ENCODE measurements at places on chromosomes 1 and 21. TPM values are rescaled to one million over a fixed set of nuclear protein-coding genes. Genes with fewer than 3 reads are reported as not detected.
A peak's percentile ranks its signal among the peaks of the same experiment; 100 is the strongest.

GRCh38 chr1:44776730-44777068 is 1.4 kb downstream of the RPS8 start:
- peak overlapping the region; percentile 88 for H3K4me3 ChIP-seq
- peak overlapping the region; percentile 93 for H3K27ac ChIP-seq
- peaks cover 66% of the 10 kb centered on the region for H3K36me3 ChIP-seq
- H3K4me1 ChIP-seq = peaks cover 29% of the 10 kb centered on the region

DNA sequence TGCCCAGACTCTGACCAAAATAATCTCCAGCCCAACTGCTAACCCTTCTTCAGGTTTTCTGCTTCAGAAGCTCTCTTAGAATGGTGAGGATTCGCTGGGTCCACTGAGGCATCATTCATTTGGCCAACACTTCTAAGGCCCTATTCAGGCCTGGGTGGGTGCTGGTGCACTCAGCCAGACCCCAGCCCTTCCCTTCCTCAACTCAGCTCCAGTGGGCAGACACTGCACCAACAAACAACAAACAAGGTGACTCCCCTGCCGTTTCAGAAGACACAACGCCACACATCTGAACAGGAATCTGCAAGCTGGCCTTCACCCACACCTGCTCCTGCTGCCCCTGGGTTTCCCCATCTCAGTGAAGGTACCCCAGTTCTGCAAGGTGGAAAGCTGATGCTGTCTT is 6.0 kb downstream of the HEYL start:
- H3K4me3 ChIP-seq = no peak overlapping the region
- peaks cover 25% of the 10 kb centered on the region for H3K27me3 ChIP-seq
- peaks cover 28% of the 10 kb centered on the region for H3K4me1 ChIP-seq
- no peak for DNase-seq
- H3K27ac ChIP-seq = peak overlapping the region; percentile 2
- H3K36me3 ChIP-seq = no peaks in the 10 kb centered on the region

- H3K27me3 ChIP-seq = no peaks in the 10 kb centered on the region
- H3K4me1 ChIP-seq = no peaks in the 10 kb centered on the region
- H3K27ac ChIP-seq = no peak overlapping the region
- H3K36me3 ChIP-seq = no peaks in the 10 kb centered on the region
These were observed 19.2 kb upstream of the MTARC1 start for GRCh38 chr1:220767312-220768125.

DNA sequence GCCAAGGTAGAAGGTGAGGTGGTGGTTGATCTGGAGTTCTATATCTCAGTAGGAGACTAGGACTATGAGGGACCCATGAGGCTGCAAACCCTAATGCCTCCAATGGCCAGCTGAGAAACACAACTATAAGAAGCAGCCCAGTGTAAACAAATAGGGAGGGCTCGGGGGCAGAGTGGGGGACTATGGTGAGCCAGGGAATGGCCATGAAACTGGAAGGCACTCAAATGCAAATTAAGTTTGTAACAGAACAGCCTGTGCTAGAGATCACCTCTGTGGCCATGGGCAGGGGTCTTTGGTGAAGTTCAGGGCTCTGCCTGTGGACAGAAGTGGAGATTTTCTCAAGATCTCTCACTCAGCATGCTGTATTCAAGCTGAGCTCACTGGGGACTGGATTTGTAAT is 187.1 kb downstream of the GRIK3 start:
- H3K4me3 ChIP-seq = no peak overlapping the region
- H3K36me3 ChIP-seq = no peaks in the 10 kb centered on the region
- DNase-seq = no peak
- no peaks in the 10 kb centered on the region for H3K4me1 ChIP-seq
- H3K27ac ChIP-seq = no peak overlapping the region
- H3K27me3 ChIP-seq = peaks cover 3% of the 10 kb centered on the region

GRCh38 chr1:10726355-10726754 is 70.1 kb downstream of the CASZ1 start:
- H3K27me3 ChIP-seq = no peaks in the 10 kb centered on the region
- no peak for DNase-seq
- H3K36me3 ChIP-seq = no peaks in the 10 kb centered on the region
- H3K4me3 ChIP-seq = no peak overlapping the region
- no peak overlapping the region for H3K27ac ChIP-seq
- no peaks in the 10 kb centered on the region for H3K4me1 ChIP-seq

DNA sequence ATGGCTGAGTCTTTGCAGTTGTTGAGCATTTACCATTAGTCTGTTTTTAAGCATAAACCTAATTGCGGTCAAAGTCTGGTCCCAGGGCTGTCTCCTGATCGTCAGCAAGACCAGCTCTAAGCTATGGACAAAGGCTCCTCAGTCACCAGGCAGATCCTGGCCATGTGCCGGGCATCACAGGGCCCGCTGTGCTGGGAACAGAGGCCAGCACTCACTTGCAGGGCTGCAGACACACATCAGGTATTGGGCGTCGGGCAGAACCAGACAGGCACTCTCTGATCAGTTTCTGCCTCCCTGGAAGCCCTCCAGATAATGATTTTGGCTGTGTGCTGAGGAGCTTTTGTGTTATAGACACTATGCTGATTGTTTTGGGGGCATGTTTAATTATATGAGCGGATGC is 26.6 kb downstream of the TMEM51 start:
- no peak overlapping the region for H3K4me3 ChIP-seq
- H3K27me3 ChIP-seq = peaks cover 10% of the 10 kb centered on the region
- no peaks in the 10 kb centered on the region for H3K4me1 ChIP-seq
- H3K36me3 ChIP-seq = no peaks in the 10 kb centered on the region

- H3K4me3 ChIP-seq = no peak overlapping the region
- H3K27ac ChIP-seq = no peak overlapping the region
- DNase-seq = no peak
- no peaks in the 10 kb centered on the region for H3K36me3 ChIP-seq
These were observed 427.2 kb downstream of the KCNT2 start for GRCh38 chr1:196180847-196181593.

GRCh38 chr1:11518791-11519628 is 40.1 kb downstream of the DISP3 start:
- H3K27ac ChIP-seq = no peak overlapping the region
- H3K36me3 ChIP-seq = no peaks in the 10 kb centered on the region
- DNase-seq = no peak
- H3K27me3 ChIP-seq = no peaks in the 10 kb centered on the region
- H3K4me3 ChIP-seq = no peak overlapping the region

DNA sequence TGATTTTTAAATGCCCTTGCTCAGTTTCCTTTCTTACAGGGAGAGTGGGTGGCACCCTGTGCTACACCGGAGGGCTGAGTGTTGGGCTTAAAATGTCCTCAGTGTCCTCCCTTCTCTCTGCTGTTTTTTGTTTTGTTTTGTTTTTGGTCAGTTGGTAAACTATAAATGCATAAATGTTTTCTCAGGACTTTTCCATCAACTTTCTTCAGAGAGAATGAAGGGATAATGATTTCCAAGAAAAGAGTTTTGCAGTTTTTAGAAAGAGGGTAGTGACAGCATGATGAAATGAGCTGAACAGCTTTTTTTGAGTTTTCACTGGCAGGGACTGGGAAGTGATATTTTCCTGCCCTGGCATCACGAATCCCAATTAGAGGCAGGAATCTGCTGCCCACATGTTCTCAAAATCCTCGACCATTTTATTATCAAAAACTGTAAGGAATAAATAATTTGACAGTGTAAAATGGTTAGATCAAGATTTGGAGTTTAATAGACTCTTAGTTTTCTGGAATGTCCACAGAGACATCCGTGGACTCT is 15.2 kb downstream of the LAMC1 start:
- H3K4me3 ChIP-seq = no peak overlapping the region
- H3K36me3 ChIP-seq = no peaks in the 10 kb centered on the region
- no peak overlapping the region for H3K27ac ChIP-seq
- no peaks in the 10 kb centered on the region for H3K4me1 ChIP-seq
- H3K27me3 ChIP-seq = peaks cover 48% of the 10 kb centered on the region

GRCh38 chr1:206558794-206559671 is 51.7 kb downstream of the RASSF5 start:
- H3K27me3 ChIP-seq = no peaks in the 10 kb centered on the region
- H3K4me1 ChIP-seq = peaks cover 70% of the 10 kb centered on the region
- H3K4me3 ChIP-seq = peak overlapping the region; percentile 97
- H3K27ac ChIP-seq = peak overlapping the region; percentile 95
- no peak for DNase-seq

DNA sequence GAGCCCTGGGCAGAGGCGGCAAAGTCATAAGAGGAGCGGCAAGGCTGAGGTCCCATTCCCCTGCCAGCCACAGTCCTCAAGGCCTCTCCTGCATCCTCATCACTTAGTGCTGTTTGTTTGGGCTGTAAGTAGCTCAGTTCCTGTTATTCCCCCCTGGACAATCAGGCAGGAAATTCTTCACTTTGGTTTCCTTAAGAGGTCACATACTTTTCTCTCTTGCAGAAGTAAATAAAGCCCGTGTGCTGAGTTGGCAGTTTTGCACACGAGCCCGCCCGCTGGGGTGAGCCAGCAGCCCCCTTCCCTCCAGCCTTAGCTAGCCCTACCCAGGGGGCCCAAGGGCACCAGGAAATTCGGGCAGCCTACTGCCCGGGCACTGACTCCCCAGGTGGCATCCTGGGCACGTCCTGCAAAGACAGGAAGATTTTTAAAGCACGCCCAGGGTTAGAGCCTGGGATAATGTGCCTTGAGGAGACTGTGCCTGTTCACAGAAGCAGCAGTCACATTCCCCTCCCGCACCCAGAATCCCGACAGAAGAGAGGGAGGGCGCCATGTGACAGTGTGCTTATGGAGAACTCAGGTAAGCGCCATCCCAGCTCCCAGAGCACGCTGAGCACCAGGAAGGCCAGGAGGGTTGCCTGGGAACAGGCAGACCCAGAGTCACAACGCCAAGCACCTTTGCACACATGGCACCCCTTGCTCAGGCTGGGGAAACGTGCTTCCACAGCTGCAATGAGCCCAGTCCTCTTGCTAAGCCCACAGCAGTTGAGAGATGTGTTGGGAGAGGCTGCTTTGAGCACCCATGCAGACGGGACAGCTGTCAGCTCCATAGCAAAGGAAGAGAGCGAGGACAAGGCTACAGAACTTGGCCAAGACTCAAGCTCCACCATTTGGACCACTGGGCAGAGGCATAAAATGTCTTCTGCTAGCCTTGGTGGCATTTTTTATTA is 144.5 kb upstream of the TMEM51 start:
- H3K4me3 ChIP-seq = no peak overlapping the region
- H3K27ac ChIP-seq = no peak overlapping the region
- no peaks in the 10 kb centered on the region for H3K4me1 ChIP-seq

DNA sequence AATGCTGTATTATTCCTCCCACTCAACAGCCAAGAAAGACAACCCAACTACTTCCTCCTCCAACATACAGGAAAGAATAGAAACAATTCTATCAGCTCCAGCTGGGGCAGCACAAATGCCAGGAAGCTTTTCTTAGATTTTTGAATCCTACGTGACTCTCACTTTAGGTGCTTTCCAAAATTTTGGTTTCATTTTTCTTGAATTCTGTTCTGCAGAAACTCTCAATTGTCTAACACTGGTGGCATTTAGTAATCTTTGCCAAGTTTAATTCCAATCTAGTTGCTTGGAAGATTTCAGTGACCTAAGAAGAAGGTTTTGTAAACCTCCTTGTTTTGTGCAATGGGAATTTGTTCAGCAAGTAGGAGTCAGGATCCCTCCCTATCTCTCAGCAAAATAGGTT is 37.1 kb upstream of the DOCK7 start:
- H3K36me3 ChIP-seq = no peaks in the 10 kb centered on the region
- no peak overlapping the region for H3K27ac ChIP-seq
- peaks cover 9% of the 10 kb centered on the region for H3K4me1 ChIP-seq
- DNase-seq = no peak
- no peak overlapping the region for H3K4me3 ChIP-seq

GRCh38 chr1:53639251-53639763 is 99.7 kb downstream of the GLIS1 start:
- H3K4me3 ChIP-seq = no peak overlapping the region
- H3K27ac ChIP-seq = no peak overlapping the region
- no peak for DNase-seq
- H3K4me1 ChIP-seq = no peaks in the 10 kb centered on the region
- H3K36me3 ChIP-seq = no peaks in the 10 kb centered on the region

DNA sequence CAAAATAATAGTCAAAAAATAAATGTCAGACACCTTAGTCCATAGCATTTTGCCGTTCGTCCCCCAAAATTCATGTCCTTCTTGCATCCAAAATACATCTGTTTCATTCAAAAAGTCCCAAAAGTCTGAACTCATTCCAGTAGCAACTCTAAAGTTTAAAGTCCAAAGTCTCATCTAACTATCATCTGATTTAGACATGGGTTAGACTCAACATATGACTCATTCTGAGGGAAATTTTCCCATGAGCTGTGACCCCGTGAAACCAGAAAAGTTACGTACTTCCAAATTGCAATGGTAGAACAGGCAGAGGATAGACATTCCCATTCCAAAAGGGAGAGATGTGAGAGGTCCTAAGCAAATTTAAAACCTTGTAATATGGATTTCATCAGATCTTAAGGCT is 48.6 kb upstream of the CACHD1 start:
- no peaks in the 10 kb centered on the region for H3K4me1 ChIP-seq
- no peaks in the 10 kb centered on the region for H3K36me3 ChIP-seq
- DNase-seq = no peak
- no peak overlapping the region for H3K27ac ChIP-seq
- peaks cover 2% of the 10 kb centered on the region for H3K27me3 ChIP-seq

GRCh38 chr1:87045761-87046304 is 131.4 kb downstream of the HS2ST1 start:
- peak overlapping the region; percentile 45 for H3K4me3 ChIP-seq
- peaks cover 32% of the 10 kb centered on the region for H3K36me3 ChIP-seq
- no peaks in the 10 kb centered on the region for H3K27me3 ChIP-seq
- DNase-seq = peak; percentile 52

DNA sequence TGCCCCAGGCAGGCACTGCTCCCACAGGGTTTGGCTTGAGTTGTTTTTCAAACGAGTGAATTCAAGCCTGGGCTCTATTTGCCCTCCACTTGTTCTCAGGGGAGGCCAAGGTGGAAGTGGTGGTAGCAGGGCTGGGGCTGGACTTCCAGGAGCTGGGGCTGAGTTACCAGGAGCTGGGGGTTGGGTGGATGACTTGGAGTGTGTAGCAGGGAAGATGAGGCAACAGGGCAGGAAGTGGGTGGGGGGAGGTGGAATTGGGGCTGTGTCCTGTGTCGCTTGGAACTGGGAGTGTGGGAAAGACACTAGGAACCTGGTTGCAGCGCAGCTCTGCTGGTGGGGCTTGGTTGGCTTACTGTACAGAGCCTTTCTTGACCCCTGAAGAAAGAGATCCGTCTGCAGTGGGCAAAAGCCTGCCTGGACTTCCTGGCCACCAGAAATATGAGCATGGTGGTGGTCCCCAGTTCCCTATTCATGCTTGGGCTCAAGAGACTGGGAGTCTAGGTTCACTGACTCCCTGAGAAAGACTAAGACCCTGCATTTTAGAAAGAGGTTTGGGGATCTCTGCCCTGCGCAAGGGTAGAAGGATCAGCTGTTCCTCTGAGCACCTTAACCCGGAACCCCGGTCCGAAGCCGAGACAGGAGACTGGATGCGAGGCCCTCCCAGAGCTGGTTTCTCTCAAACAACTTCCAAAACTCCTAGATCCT is 3.1 kb downstream of the TFAP2E start:
- peaks cover 36% of the 10 kb centered on the region for H3K27me3 ChIP-seq
- peak overlapping the region; percentile 68 for H3K4me3 ChIP-seq
- peak overlapping the region; percentile 44 for H3K27ac ChIP-seq
- H3K36me3 ChIP-seq = no peaks in the 10 kb centered on the region
- H3K4me1 ChIP-seq = peaks cover 19% of the 10 kb centered on the region

Gene NOTCH2NLA
- 41.9 TPM for total RNA-seq

Gene UTS2
- not detected for total RNA-seq

Gene PHGDH
- total RNA-seq = 58.7 TPM

Gene GBP5
- total RNA-seq = 34.3 TPM

Gene LENEP
- 2.0 TPM for total RNA-seq

Gene PTGS2
- 112 TPM for total RNA-seq
